GF-D8 (cell line): ENCODE measurements at places on chromosomes 6 and 20.

GRCh38 chr6:33672808-33673207 lies 38.7 kb downstream of the UQCC2 start:
- no peak for DNase-seq

- DNase-seq = peak; percentile 26
Measured at GRCh38 chr6:31068669-31069340, 43.6 kb downstream of the C6orf15 start.

- no peak for DNase-seq
Measured at GRCh38 chr6:136226027-136226673, 24.0 kb downstream of the MTFR2 start.

- no peak for DNase-seq
Measured at GRCh38 chr6:33812669-33813068, 8.9 kb upstream of the MLN start.

- DNase-seq = no peak
Measured at GRCh38 chr20:47705497-47705856, 79.8 kb downstream of the SULF2 start.

- DNase-seq = no peak
Measured at GRCh38 chr6:142763205-142763604, 181.8 kb downstream of the HIVEP2 start.

DNA sequence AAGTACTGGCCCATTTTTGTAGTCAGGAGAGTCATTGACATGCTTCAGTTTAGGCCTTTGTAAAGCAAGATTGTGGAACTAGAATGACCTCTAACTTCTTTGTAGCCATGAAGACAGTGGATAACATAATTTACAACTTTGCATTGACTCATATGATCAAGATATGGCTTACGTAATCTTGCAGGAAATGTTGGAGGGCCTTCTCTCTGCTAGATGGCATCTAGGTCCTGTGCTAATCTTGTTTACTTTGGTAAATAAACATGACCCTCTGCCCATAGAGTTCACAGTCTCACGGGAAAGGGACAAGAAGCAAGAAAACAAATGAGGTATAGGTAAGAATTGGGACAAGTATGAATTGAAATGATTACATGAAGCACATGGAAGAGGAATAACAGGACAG lies 355.2 kb upstream of the ARID1B start:
- no peak for DNase-seq

DNA sequence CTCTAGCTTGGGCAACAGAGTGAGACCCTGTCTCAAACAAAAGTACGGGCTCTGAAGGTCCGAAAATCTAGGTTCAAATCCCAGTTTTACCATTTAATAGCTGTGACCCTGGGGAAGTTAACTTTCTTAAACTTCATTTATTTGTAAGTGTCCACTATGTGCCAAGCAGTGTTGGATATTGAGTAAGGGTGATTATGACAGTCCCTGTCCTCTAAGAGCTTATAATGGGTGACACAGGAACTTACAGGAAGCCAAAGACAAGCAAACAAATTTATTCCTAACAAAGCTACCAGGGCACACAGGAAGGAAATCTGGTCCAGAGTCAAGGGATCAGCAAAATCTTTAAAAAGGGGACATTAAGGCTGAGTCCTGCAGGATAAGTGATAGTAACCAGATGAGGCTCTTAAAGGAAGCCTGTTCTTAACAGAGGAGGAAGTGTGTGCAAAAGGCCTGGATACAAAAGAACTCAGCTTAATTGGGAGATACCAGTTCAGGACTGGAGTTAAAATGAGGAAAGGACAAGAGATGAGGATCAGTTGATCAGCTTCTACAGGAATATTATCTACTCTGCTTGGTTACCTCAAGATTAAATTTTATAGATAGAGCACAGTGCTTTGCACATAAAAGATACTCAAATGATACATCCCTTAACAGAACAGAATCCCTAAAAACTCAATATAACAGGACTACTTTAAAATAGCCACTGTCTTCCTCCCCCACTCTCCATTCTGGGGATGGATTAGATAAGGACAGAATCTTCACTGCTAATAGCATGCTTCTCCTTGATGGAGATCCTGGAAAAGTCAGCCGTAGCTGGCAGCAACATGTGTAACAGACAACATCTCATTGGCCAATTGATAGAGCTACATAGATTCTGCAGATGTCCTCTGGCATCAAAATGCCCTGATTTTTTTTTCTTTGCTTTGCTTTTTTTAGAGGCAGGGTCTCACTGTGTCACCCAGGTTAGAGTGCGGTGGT lies 6.1 kb downstream of the SNX3 start:
- DNase-seq = peak; percentile 6

- no peak for DNase-seq
Measured at GRCh38 chr6:110296241-110297025, 61.7 kb downstream of the METTL24 start.

DNA sequence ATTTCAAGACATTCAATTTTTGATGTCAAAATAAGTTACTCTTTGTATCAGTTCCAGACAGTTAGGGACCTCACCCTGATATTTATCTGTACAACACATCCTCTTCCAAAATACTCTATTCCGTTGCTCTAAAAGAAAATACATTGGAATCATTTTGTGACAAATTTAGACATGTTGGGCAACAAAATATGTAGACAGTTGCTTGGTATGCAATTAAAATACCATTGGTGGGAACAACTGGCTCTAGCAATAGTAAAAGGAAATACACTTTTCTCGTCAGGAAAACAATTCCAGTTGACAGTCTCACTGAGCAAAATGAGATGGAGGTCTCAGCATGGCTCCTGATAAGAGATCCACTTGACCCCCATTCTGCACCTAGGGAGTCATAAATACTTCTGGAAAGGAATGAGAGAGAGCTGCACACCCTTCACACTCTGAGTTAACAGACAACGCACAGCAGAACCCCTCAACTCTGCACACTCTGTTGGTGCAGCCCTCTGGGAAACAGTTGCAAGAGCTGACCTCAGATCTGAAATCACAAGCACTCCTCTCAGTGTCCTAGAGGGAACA lies 171.3 kb upstream of the NT5E start:
- DNase-seq = no peak

- no peak for DNase-seq
Measured at GRCh38 chr6:82385961-82386360, 22.3 kb downstream of the TPBG start.

DNA sequence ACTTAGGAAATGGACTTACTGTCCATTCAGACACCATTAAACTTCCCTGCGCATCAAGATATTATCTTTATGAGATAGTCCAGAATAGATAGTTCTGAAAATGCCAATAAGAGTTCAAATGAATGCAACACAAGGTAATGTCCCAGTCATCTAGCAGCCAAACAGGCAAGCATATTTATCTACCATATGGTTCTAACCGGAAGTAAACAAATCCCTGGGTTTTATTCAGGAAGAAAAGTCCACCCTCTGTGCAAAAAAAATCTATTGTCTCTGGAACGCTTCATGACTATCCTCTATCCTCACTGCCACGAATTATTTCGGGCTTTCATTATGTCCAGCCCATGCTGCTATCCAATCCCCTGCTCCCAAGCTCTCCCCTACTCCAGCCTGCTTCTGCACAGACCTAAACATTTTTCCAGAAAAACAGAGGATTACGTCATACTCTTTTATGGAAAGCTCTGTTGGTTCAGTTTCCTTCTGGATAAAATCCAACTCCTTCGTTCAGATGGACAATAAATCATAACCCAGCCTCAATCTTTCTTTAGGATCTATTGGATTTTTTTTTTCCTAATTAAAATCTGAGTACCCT lies 11.4 kb downstream of the PPIL6 start:
- DNase-seq = no peak

GRCh38 chr20:58636983-58637421 lies 14.1 kb upstream of the STX16 start:
- no peak for DNase-seq

DNA sequence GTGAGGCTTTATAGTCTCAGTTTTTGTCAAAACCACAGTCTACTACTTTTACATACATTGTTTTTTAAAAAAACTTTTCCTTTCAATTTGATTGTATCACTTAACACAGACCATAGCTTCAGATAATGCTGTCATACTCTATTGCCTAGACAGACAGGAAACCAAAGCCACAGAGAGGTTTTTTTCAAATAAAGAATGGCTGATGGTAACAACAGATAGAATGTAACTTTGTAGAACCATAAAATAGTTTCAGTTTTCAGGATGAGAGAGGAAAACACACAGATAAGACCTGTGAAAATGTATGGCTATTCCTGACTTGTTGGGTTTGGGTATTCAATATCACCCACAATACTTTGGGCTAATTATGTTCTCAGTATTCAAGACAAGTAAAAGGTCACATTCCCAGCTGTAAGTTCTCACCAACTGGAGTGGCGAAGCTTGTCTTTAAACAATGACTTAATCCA lies 94.0 kb downstream of the ADGRG6 start:
- DNase-seq = no peak

DNA sequence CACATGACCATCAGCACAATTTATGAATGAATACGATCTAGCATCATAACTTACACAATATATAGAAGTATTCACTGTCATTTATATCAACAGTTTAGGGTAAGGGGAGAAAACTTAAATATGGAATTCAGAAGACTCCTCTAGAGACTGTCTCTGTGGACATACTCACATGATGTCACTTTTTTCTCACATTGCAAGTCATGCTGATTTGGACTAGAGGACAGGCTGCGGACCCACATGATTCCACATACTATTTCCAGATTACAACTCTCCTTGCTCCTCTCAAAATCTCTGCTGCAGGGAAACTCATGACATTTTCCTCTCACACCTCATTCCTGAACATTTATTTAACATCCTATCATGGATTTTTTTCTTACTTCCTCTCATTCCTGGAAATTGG lies 13.4 kb downstream of the CRISP1 start:
- DNase-seq = no peak

- no peak for DNase-seq
Measured at GRCh38 chr6:52543729-52544601, 32.9 kb downstream of the TRAM2 start.

DNA sequence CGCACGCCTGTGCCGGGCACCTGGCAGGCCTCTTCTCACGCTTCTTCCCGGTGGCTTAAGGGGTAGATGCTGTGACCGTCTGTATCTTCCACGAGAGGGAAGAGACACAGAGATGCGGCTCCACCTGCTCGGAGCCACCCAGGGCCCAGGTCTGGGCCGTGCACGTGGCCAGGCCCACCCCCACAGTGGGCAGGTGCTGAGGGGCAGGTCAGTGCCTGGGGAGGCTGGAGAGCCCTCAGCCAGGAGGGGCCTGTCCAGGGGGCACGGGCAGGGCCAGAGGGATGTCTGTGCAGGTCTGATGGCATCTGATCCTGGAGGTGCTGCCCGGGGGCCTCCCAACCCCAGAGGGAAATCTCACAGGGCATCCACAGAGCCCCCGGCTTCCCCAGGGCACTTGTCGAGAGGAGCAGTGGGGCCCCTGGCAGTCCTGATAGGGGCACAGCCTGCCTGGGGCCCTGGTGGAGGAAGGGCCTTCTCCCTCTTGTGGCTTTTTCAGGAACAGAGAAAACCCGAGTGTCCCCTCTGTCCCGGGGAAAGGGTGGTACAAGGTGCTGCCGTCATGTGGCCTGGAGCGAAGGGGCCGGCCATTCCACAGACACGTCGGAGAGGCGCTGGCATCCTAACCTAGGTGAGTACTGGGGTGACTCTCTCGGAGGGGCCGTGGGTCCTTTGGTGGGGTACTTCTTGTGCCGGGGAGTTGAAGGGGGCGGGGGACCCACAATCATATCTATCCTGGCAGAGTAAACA lies 50.2 kb upstream of the CHRNA4 start:
- DNase-seq = no peak

- DNase-seq = no peak
Measured at GRCh38 chr20:49419785-49420184, 62.7 kb downstream of the KCNB1 start.

DNA sequence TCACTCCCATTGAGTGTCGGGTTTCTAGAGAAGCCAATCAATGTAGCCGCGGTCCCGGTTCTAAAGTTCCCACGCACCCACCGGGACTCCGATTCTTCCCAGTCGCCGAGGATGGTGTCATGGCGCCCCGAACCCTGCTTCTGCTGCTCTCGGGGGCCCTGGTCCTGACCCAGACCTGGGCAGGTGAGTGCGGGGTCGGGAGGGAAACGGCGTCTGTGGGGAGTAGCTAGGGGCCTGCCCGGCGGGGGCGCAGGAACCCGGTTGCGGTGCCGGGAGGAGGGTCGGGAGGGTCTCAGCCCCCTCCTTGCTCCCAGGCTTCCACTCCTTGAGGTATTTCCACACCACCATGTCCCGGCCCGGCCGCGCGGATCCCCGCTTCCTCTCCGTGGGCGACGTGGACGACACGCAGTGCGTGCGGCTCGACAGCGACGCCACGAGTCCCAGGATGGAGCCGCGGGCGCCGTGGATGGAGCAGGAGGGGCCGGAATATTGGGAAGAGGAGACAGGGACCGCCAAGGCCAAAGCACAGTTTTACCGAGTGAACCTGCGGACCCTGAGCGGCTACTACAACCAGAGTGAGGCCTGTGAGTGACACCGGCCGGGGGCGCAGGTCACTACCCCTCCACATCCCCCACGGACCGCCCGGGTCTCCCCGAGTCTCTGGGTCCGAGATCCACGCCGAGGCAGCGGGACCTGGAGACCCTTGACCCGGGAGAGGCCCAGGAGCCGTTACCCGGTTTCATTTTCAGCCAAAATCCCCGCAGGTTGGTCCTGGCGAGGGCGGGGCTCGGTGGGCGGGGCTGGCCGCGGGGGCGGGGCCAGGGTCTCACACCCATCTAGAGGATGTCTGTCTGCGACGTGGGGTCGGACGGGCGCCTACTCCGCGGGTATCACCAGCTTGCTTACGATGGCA lies 35.2 kb upstream of the HLA-G start:
- no peak for DNase-seq

DNA sequence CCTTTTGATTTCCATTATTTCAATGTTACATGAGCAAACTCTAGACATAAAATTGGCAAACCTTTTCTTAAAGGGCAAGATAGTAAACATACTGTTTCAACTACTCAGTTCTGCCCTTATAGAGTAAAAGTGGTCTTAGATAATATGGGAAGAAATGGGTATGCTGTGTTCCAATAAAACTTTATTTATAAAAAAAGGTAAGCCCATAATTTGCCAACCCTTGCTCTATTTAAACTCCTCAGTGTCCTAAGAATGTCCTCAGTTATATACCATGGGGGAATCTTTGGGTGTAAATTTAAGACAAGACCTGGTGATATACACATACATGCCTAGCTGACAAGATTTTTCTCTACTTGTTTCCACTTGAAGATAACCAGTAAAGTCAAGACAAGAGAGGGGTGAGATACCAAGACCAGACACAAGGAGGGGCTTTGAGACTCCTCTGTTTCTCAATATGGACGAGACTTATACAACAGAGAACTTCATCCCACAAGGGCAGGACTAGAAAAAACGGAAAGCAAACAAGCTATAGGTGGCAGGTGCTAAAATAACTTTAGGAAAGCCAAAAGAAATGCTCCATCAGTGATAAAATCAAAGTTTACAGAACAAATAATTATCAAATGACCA lies 10.5 kb downstream of the SNX3 start:
- DNase-seq = no peak

DNA sequence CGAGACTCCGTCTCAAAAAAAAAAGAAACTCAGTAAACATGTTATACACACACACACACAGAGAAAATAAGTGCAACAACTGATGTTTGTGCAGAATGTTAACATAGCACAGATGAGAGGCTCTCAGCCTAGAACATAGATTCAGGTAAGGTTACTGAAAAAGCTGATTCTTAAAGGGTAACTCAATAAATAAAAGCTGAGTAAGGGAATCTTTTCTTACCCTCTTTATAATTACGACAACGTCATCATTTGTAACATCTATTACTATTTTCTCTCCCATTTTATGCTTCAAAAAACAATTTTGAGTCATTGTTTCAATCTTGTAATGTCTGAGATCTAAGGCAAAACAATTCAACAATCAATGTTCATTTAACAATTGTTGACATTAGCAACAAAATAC lies 644.8 kb downstream of the RFPL4B start:
- no peak for DNase-seq
